ENCODE measurements at places on chromosomes 6 and 20.

GRCh38 chr6:140567466-140567865 is 1193.0 kb upstream of the CITED2 start:
- no peak for DNase-seq

DNA sequence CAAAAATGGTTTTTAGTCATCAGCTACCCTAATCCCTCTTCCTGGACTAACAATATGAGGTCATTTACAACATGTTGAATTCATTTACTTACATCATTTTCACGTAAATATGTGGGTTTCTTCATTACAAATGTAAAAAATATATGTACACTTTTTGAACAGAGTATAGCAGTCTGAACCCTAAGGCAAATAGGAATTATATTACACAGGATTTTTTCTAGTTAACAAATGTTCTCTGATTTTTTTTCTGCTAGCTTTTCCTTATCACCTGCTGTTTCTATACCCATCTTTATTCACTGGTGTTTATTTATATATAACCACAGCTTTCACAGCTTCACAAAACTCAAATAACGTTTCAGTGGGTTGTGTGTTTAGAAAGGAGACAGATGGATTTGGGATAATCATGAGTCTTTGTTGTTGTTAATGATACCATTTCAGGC is 21.0 kb upstream of the CD2AP start:
- DNase-seq, result no peak

- no peak for DNase-seq
These were observed 58.5 kb downstream of the PLAGL1 start for GRCh38 chr6:143949535-143949934.

- DNase-seq, result no peak
These were observed 71.5 kb upstream of the DTNBP1 start for GRCh38 chr6:15734118-15734897.

DNA sequence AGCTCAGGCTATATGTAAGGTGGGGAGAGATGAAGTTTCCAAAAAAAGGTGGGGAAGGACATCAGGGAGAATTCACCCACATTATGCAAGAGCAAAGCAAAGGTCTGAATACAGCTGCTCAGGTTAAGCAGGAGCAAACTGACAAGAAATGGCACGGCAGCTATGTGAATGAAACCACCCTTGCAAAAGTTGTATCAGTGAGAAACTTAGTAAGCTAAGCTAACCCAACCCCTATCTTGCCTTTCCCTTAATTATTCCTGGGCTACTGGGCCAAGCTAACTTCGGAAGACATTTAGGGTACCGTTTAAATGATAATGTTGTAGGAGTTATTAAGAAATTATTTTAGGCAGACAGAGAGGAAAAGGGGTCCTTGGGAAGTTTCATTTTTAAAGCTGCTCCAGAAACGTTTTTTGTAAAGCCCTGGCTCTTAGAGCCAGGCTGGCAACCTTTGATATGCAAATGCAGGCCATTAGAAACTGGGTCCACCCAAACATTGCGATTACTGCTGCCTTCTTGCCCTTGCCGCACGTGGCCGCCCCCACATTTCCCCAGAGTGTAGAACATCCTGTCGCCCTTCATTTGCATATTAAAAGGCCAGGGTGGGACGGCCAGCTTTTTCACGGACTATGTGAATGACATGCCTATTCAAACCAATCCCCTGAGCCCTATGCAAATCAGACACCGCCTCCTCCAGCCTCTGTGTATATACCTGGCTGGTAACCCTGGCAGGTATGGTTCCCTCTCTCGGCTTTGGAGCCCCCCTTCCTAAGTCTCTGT is 60.5 kb upstream of the SAMD5 start:
- DNase-seq, result peak; percentile 94

All from iPS DF 19.7 (cell line).